ENCODE measurements at places on chromosomes 7 and 10. TPM values are rescaled to one million over a fixed set of nuclear protein-coding genes. Genes with fewer than 3 reads are reported as not detected.

Gene DENND11
- 25.7 TPM for total RNA-seq

Gene VWDE
- 2.3 TPM for total RNA-seq

Gene DHX32
- total RNA-seq = 26.8 TPM

Gene ZCWPW1
- total RNA-seq = 6.0 TPM

Gene PNLIPRP3
- 0.22 TPM for total RNA-seq

Gene FASTK
- 75.6 TPM for total RNA-seq

Gene OPN1SW
- not detected for total RNA-seq

Gene ZRANB1
- total RNA-seq = 15.7 TPM

GRCh38 chr10:85950921-85951320, 415.7 kb downstream of the GRID1 start:
- no peak for DNase-seq

GRCh38 chr7:151342811-151343210, 1.2 kb downstream of the NUB1 start:
- no peak for DNase-seq

DNA sequence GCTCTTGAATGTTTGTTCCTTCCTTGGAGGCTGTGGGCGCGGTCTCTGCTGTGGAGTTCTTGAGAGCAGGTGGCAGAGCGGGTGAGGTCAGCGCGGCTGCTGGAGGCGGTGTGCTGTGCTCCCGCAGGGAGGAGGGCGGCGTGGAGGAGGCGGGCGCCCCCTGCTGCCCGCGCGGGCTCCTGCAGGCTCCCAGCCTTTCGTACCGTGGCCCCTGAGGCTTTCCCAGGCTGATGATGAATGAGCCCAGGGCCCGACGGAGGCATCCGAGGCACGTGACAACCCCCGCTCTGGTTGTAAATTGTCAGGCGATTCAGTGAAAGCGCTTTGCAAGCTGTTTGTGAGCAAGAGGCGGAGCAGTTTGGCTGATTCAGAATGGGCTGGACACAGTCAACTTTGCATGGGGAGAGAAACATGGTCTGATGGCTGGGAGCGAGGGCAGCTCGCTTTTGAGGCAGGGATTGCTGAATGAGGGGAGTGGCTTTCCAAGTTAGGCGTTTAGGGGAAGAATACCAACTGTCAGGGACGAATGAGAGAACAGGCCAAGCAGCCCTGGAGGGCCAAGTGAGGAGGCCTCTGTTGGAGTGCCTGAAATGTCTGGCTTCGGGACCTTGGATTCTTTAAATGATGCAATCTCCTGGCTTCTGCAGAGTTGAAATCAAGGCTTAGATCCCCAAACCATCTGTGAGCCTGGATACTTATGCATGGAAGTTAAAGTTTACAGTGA, 46.6 kb downstream of the CDHR3 start:
- peak; percentile 94 for DNase-seq

DNA sequence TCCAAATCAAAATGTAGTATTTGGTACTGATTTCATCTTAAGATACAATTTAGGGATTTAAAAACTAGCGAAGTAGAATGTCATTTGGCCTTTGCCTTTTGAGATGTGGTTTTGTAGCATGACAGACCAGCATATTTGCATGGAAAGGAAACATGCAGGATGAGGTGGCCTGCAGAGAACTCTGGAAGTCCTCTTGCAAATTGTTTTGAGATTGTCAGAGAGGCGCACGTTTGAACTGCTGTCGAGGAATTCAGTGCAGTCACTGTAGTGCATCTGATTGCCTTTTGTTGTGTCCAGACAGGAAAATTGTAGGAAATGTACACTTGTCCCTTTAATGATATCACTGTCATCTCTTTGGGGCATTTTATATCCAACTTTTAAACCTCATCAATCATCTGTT, 136.7 kb downstream of the CELF2 start:
- no peak for DNase-seq

DNA sequence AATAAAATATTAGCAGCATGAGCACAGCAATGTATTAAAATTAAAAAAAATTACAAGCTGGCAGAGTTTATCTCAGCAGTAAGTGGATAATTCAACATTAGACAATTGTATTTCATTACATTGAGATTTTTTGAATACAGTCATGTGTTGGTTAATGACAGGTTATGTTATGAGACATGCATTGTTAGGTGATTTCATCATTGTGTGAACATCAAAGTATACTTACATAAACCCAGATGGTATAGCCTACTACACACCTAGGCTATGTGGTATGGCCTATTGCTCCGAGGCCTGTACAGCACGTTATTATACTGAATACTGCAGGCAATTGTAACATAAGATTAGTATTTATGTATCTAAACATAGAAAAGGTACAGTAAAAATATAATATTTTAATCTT, 29.7 kb downstream of the CCDC6 start:
- no peak for DNase-seq

DNA sequence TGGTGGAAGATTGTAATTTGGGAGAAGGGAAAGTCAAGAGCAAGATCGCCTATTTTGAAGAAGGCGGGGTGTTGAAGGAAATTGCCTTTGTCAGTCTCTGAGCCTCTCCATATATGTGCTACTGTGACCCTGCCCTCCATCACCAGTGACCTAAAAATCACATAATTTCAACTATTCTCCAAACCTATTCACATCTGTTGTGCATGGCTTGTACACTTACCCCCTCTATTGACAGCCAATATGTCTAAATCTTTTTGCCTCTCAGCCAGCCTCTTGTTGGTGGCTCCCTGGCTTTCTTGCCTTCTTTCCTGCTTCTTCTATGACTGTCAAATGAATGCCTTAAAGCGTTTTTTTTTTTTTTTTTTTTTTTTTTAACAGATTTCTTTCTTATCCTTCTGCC, 295.6 kb downstream of the AUTS2 start:
- DNase-seq = no peak

DNA sequence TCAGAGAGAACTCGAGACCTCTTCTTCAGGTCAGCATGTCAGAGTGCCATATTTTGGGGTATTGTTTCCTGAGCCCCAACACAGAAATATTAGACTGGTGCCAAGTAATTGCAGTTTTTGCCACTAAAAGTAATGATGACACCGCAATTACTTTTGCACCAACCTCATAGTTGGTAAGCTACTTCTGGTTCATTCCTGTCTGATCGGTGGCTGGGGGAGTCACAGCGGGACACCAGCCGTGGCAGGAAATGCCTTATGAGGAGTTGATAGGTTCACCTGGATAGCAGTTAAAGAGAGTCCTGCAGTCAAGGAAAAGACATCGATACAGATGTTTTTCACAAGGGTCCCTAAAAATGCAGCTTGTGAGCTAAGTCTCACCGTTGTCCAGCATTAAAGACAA, 23.9 kb upstream of the ATP6V0A4 start:
- no peak for DNase-seq

DNA sequence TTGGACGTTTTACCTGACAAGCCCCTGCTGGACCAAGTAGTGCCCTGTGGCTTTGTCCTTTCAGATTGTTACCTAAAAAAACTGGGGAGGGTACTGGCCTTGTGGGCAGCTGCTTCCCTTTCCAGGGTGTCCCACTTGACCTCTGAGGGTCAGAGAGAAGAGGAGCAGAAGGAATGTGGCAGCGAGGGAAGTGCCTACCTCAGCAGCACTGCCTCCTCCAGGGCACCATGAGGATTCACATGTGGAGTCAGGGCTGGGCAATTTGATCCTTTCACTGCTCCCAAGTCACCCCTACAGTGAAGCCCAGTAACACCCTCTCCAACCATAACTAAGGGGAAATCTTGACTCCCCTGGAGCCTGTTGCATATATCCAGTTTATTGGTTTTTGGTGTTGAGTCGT, 64.6 kb downstream of the ITGB1 start:
- no peak for DNase-seq

- no peak for DNase-seq
Measured at GRCh38 chr10:11353006-11353896, 258.2 kb downstream of the USP6NL start.

- no peak for DNase-seq
Measured at GRCh38 chr7:74572301-74572979, 85.1 kb upstream of the GTF2I start.

GRCh38 chr10:34223658-34224057, 591.4 kb downstream of the PARD3 start:
- no peak for DNase-seq

DNA sequence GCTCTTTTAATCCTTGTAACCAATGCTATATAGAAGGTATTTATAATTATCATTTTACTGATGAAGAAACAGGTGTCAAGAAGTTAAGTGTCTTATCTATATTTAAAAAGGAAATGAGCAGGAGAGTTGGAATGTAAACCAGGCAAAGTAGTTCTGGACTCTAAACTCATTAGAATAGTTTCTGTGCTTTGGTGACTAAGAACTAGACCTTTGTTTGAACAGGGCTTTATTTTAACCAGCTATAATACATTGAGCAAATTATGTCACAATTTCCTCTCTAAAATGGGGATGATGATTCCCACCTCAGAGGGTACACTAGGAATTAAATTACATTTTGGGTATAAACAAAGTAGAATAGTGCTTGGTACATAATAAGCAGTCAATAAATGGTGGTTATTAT, 236.0 kb downstream of the MAGI2 start:
- DNase-seq = no peak

- DNase-seq = no peak
Measured at GRCh38 chr7:22865602-22865960, 42.9 kb upstream of the TOMM7 start.

GRCh38 chr7:134852625-134853024, 73.2 kb downstream of the CALD1 start:
- DNase-seq = no peak

GRCh38 chr7:99120501-99120900, 23.4 kb downstream of the SMURF1 start:
- DNase-seq = no peak
